ENCODE measurements at places on chromosomes 1 and 21.

DNA sequence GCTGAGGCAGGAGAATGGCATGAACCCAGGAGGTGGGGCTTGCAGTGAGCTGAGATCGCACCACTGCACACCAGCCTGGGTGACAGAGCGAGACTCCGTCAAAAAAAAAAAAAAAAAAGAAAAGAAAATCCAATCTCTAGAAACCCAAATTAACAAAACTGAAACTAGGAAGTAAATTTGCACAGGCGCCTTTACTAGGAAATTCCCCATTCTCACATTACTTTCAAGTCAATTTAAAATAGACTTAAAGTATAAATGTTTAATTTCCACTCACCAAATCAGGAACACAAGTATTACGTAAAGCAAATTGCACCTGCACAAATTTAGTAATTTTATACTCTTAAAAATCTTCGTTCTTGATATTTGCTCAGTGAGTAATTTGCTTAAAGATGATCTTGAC is 67.8 kb upstream of the BCAR3 start:
- DNase-seq, result peak; percentile 60

DNA sequence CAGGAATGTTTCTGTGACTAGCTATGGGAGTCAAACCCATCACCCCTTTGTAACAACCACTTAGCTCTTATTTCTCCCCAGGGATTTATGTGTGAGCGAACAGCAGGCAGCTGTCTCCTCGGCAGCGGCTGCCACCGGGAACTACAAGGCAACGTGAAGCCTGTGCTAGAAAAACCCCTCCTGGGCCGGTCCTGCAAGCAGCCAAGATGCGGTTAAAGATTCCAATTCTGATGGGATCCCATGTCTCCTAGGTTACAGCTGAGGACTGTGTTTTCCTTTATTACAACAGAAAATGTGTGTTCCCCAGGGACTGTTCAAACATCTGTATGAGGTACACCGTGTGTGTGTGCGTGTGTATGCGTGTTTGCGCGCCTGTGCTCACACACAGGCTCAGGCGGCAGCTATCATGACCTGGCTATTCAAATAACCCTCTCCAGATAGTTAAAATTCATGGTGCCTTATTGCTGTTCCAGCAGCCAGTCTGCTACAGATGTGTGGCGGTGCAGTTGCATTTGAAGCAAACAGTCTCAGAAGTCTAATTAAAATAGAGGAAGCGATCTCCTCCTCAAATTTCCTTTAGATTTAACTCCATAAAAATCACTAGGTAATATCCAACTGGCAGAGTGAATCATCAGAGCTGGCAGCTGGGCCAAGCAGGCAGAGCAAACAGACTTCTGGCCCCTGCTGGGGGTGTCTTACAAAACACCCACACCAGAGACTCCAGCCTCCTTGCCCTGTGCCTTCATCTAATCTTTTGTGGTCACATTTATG is 68.0 kb downstream of the LMX1A start:
- DNase-seq, result no peak

- no peak for DNase-seq
Observed at GRCh38 chr1:170326186-170326585, 180.4 kb downstream of the NTMT2 start.

DNA sequence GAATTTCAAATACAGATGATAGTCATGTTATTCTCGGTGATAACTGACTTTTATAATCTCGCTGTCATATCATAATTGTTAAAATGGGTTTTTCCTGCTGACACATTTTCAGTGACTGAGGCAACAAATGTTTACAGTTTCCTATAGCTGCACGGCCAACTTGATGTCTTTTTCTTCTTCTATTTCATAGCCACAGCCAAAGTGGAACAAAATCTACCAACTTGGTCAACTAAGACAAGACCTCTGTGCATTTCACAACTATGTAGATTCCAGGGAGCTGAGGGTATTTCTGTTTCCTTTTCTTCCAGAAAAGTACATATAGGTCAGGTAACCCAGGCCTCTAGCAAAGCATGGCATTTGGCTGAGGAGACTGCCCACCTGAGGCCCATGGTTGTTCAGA is 10.4 kb upstream of the AHCYL1 start:
- DNase-seq, result no peak

- DNase-seq, result no peak
Observed at GRCh38 chr1:162397943-162398560, 13.9 kb downstream of the SH2D1B start.

DNA sequence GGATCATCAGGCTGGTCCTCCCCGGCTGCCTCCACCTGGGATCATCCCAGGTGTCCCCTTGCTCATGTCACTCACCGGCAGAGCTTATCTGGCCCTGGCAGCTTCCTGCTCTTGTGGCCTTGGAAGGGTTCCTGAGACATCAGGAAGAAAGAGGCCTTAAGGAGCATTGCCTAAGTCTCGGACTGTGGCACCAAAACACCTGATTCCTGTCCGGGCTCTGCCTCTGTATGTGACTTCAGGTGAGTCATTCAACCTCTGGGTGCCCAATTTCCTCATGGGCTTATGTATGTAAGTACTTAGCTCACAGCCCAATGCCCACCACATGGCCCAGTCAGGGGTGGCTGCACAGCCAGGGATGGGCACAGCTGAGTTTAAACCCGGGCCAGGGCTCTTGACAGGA is 255.9 kb upstream of the VAMP3 start:
- no peak for DNase-seq

- no peak for DNase-seq
Observed at GRCh38 chr1:64474665-64475439, 4.9 kb downstream of the CACHD1 start.

GRCh38 chr1:109996476-109996875 is 11.9 kb downstream of the AHCYL1 start:
- no peak for DNase-seq

DNA sequence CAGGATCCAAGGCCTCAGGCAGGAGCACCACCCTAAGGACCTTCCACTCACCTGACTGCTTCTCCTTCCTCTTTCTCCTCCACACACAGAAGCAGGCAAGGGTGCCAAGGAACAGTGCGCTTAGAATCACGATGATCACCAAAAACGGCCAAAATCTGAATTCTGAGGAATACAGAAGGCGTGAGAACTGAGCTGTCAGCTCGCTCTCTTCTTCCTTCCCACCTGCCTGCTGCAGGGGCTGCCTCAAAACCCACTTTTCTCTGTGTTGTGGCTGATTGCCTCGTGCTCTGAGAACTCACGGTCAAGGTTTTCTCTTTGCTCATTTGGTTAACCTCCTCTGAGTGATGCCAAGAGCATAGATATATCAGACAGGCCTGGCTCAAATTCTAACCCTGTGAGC is 23.8 kb downstream of the CD244 start:
- no peak for DNase-seq

DNA sequence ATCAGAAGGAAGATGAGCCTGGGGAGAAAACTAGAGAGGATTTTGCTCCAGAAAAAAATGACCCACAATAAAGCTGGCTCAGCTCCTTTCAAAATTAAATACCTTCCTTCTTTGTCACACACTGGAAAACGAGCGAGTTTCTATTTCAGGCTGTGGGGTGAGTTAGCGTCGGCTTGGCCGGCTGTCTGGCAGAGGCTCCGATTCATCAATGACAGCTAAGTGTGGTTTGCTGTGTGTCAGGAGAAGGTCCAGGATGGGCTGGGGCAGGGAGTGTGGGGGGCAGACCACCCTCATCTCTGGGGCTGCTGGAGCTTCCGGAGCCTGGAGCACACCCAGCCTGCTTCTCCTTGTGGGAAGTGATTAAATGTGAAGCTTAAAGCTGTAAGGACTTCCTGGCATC is 120.2 kb downstream of the ETS2 start:
- no peak for DNase-seq

DNA sequence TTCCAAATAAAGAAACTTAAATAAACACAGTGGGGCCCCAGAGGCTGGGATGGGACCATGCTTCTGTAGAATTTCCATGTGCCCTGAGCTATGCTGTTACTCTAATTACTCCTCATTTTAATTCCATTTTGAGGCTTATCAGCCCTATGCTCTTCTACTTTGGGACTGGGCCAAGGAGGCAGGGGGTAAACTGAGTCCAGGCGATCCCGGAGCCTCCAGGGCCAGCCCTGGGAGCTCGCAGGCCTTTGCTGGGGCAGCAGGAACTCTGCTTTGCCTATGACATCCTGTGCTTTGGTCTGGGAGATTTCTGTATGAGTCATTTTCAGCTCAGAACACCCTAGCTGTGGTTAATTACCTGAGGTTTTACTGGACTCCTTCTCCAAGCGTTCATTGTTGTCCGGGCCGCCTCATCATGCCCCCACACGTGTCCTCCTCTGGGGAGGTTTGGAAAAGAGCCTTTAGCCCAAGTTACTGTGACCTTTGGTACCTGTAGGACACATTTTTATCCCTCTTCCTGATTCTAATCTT is 95.7 kb downstream of the RHOU start:
- no peak for DNase-seq

- no peak for DNase-seq
Observed at GRCh38 chr1:241077386-241078147, 279.4 kb downstream of the RGS7 start.

DNA sequence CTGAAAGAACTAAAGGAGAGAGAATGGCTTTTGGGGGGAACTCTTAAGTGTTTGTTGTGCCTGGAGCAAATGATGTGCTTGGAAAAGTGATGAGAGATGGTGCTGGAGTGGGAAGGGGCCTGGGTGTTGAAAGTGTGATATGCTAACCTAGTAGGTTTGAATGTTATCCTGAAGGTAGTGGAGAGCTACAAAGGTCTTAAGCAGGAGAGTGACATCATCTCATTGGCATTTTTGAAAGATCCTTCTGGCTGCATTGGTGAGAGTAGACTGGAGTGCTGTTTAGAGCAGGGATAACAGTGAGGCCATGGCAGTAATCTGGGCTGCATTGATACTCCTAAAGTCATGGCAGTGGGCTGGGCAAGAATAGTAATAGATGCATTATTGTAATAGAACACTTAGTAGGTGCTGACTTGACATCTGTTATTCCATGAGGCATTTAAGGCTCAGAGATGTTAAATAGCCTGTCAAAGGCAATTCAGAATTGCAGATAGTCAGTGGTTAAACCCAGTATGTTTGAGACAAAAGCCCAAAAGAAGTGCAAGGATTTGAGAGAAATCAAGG is 44.5 kb downstream of the MDM4 start:
- no peak for DNase-seq

DNA sequence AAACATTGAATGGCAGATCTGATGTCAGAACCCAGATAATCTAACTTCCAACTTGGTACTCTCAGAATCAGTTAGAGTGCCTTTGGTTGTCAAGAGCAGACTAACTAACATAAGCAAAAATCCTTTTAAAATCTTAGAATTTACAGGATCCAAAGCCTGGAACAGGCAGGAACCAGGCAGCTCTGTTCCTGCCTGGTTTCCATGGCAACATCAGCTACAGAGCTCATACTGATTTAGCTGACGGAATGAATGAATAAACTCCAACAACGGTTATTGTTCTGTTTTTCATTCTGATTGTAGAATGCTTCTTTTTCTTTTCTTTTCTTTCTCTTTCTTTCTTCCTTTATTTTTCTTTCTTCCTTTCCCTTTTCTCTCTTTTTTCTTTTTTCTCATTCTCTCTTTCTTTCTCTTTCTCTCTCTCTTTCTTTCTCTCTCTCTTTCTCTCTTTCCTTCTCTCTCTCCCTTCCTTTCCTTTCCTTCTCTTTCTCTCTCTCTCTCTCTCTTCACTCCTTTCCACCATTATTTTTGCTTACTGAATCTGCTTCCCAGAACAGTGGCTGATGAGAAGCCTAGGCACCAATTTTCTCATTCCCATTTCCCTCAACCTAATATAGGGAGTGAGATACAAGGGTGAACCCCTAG is 121.6 kb downstream of the RGS7 start:
- no peak for DNase-seq

- DNase-seq, result no peak
Observed at GRCh38 chr1:47814612-47815395, 182.4 kb downstream of the TRABD2B start.

DNA sequence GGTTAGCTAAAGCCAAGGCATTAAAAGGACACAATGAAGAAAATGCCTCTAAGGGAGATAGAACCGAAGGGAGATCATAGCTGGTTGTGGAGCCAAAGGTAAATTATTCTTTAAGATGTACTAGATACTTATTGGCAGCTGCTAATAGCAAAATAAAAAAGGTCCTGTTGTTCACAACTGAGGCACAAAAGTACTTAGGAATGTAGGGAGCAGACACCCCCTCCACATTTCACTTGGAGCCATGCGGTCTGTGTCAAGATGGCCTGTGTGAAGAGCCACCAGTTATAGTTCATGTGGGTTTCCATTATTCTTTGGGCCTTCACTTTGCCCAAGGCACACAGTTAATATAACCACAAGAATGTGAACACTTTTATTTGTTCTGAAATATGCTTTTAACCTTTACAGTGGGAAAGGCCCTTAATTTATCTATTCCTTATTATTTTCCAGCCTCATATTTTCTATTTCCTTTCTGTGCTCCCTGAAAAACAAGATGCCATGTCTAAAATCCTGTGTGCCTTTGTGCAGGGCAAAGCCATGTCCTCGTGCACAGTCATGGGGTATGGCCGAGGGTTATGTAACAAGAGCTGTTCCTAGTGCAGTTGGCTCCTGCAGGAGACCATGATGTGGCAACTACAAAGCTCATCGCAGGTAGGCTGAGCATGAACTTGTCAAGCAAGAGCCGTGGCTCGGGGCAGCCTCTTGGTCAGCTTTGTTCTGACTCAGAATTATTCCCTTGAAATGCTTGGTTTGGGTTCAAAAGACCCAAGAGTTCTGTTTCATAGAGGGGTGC is 16.2 kb upstream of the WDR26 start:
- DNase-seq, result no peak

DNA sequence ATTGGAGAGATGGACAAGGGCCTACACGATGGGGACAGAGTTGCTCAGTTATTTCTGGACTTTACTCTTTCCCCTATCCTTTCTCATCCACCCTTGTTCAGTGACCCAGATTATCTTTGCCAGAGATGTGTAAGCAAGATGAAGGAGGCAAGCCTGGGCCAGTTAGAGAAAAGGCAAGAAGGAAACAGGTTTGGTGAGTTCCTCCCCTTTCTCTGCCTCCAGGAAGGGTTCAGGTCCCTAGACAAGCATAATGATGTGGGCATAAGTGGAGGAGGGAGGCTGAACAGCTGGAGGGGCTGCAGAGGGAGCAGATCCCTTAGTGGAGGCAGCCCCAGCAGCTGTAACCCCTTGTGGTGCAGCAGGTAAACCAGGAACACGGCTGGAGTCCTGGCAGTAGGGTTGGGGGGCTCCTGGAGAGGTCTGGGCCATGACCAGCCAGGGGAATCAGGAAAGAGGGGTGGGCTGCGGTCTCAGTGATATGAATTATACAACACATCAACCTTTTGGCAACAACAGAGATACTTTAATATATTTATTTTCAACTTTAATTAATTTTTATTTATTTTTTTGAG is 9.2 kb upstream of the CDC42 start:
- DNase-seq, result no peak

GRCh38 chr21:45006536-45007095 is 66.8 kb downstream of the SLX9 start:
- DNase-seq, result no peak

- no peak for DNase-seq
Observed at GRCh38 chr1:101071470-101071891, 45.9 kb upstream of the DPH5 start.

DNA sequence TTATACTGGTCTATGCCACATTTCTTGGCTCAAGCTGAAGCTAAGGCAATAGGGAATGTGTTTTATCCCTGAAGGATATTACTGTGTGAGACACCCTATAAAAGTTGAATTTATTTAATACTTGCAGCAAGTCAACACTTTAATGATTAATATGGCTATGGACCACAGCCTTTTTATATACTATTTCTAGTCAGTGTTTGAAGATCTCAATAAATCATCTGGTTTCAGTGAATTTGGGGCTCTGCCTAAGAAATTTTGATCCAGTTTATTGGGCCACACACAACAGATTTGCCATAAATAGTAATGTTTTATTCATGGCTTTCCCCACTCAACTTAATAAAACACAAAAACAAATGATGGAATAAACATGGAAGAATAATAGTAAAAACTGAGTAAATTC is 698.3 kb downstream of the ADGRL2 start:
- DNase-seq, result no peak

Data from NAMALWA (cell line).